ENCODE measurements at places on chromosomes 6 and 20.

DNA sequence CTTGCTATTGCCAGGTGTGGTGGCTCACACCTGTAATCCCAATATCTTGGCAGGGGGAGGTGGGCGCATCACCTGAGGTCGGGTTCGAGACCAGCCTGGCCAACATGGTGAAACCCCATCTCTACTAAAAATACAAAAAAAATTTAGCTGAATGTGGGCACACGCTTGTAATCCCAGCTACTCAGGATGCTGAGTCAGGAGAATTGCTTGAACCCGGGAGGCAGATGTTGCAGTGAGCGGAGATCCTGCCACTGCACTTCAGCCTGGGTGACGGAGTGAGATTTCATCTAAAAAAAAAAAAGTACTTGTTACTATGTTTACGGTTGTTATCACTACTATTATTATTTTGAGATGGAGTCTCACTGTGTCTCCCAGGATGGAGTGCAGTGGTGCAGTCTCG lies 3.0 kb downstream of the PPT2 start:
- DNase-seq, result no peak

DNA sequence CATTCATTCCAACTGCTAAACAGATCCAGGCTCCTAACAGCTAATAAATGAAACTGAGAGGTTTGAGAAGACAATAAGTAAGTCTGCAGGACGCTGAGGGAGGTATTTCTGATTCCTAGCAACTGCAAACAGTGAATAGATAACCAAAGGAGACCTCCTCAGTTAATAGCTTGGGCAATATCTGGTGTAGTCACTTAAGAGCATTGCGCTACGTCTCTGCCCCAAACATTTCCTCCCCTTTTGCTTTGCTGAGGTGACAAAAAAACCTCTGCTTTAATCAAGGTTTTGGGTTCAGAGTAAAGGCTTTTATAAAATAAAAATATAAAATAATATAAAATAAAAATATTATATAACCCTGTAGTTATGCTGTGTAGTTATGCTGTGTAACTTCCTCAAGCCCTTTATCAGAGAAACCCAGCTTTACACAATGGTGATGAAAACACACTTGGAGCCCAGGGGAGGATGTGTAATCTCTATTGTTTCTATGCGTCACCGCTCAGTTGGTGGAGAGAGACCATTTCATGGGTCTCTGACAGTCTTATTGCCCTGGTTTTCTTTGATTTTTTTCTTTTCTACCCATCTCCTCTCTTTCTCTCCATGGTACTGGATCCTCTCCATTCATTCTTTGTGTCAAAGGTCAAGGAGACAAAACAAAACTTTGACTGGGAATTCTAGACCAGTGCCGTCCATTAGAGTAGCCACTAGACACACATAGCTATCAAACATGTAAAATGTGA lies 18.9 kb upstream of the CALHM5 start:
- DNase-seq, result no peak

- no peak for DNase-seq
These were observed 859 bp upstream of the CLPS start for GRCh38 chr6:35797837-35798526.

GRCh38 chr6:162653808-162654207 lies 73.8 kb downstream of the PRKN start:
- DNase-seq, result no peak

DNA sequence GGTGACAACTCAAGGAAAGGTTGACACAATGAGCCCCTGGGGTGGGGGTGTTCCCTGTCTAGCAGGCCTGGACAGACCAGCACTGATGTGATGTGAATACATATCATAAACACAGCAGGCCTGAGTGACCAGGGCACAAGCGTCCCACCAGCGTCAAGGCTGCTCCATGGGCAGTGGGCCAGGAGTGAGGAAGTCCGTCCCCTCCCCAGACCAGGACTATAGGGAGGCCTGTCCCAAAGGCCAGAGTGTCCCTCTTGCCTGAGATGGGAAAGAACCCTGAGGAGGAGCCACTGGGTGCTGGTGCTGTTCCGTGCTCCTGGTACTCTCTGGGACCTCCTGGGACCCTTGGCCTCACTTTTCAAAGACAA lies 44.6 kb downstream of the RRBP1 start:
- no peak for DNase-seq

DNA sequence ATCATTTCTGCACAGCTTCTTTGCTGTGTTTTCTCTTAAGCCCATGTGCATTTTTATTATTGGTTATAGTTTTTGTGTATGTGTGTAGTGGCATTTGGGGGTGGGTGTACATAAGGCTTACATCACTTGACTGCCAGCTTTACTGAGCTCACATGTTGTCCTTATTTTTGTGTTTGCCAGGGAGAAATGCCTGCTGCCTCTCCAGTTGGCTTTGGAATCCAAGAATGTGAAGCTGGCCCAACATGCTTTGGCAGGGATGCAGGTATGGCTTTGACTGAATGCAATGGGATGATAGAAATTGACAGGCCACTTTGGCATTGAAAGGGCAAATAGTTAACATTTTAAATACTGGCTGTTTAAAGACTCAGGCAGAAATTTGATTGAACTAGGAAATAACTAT lies 11.4 kb downstream of the PBOV1 start:
- DNase-seq, result no peak

DNA sequence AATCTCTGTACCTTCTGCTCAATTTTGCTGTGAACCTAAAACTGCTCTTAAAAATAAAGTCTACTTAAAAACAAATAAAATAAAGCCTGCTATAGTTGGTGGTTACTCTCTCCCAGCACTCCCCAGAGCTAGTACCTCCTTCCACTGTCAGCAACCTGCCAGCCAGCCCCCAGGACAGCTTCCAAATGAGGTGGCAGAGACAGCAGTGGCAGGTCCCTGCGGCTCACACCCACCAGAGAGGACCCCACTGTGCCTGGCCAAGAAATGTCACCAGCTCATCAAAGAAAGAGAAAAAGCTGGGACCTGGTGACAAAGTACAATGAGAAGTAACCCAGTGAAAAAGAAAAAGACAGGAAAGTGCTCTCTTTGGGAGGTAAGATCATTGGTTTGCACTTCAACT lies 15.2 kb downstream of the APMAP start:
- DNase-seq, result no peak

DNA sequence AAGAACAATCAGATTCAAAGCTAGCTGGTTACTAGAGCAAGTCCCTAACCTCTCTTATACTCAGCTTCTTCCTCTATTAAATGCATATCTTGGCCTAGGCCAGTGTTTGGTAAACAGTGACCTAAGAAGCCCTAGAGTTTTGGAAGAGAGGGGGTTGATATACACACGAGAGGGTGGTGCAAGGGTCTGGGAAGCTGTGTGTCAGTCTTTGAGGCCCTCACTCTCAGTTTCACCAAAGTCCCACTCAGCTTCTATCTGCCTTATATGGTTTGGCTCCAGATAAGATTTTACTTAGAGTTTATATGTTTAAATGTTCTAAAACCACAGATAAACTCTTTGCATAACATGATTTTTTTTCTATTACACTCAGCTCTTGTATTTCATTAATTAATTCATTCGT lies 526.1 kb upstream of the BTBD3 start:
- no peak for DNase-seq

DNA sequence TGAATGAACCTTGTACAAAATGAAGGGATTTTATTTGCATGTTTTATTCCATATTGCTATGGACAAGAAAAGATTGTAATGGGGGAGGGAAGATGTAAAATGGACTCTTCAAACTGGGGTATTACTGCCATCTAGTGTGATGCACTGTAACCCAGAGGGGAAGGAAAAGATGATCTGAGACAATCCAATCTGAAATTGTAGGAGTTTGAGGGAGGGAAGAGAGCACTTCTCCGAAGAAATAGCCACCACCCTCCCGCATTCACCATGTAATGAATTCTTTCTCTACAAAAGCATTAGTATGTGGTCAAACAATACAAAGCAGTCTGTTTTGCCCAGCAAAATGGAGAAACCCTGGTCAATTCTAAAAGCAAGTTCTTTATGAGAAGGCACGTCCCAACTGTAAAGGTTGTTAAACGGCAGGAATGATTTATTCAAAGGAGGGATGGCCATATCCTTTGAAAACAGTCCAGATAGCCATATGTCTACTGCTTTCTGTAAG lies 679.5 kb upstream of the NRSN1 start:
- DNase-seq, result no peak

DNA sequence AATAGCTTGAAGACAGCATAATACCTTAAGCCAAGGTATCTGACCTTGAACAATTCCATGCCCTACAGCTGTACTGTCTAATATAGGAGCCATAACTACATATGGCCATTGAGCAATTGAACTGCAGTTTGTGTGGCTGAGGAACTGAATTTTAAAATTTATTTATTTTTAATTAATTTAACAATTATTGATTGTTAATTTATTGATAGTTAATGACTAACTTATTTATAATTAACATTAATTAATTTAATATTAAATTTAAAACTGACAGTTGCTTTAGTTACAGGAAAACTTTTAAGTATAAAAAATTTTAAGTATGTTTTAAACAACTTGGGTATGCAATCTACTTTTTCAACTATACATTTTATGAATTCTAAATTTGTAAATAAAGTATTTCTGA lies 12.3 kb upstream of the MYB start:
- DNase-seq, result no peak

DNA sequence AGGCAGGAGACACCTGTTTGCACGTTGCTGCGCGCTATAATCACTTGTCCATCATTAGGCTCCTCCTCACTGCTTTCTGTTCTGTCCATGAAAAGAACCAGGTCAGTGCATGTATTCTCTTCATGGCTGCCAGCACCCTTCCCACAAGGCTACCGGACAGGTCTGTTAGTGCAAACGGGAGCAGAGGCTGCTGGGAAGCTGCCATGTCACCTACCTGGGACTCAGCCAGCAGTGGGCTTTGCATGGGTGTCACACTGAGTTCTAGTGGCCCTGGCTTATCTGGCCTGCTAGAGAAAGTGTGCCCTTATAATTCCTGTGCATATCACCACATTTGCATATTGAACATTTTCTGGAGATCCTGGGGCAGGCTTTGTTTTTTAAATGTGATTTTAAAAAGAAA lies 24.8 kb downstream of the LYRM2 start:
- DNase-seq, result no peak

- DNase-seq, result no peak
These were observed 1075.6 kb upstream of the GJE1 start for GRCh38 chr6:141056945-141057625.

- no peak for DNase-seq
These were observed 107.8 kb downstream of the DST start for GRCh38 chr6:56534680-56535419.

DNA sequence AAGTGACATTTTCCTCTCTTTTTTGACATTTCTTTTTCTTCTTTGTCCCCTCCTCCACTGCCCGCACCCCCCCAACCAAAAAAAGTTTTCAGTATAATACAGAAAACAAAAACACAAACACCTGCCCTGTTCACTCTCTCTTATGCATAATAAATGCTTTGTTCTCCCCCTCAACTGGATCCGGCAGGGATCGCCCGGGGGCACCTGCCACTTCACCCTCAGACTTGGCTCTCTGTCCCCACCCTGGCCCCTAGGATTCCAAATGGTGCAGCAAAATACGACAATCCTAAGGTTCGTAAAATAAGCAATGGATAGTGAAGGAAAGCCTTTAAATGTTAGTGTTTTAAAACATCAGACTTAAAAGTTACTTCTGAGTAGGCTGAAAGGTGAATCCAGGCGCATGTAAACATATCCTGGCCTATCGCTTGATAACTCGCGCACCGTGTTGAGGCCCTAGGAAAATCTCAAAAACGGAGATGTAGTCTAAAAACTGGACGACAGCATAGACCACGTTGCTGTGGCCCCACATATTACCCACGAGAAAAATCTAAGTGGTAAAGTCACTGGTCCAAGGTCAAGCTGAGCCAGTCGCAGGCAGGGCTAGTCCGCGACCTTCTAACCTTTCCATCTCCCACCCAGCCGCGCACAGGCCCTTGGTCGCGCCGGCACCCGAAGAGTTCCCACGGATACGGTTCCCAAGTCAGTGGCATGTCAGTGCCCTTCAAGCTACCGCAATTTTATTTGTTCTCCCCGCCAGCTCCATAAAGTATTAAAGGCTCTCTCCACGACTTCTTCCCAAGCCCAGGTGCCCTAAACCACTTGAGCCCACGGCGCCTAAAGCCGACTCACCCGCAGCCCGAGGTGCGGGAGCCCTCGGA lies 130.8 kb downstream of the OGFRL1 start:
- no peak for DNase-seq

GRCh38 chr6:56450882-56451739 lies 191.6 kb downstream of the DST start:
- no peak for DNase-seq

- DNase-seq, result no peak
These were observed 166.8 kb upstream of the CARMIL1 start for GRCh38 chr6:25112322-25112773.

DNA sequence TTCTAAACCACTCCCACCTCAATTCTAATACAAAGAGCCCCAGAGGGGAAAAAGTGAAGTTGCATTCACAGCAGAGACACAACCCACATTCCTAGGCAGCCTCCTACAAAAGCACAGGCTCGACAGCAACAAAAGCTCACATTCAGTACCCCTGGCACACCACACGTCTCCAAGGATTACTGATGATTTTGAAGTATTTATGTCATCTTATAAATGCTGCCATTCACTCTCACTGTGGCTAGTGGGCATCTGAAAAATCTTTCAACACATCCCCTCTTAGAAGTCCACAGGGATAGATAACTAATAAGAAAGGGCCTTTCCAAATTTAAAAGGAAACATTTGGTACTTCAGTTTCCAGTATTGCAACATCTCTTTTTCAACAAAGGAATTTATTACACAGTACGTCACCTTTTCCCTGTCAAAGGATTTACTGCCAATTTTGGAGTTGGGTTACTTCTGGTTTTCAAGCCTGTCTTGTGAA lies 146.7 kb downstream of the TASP1 start:
- DNase-seq, result no peak

DNA sequence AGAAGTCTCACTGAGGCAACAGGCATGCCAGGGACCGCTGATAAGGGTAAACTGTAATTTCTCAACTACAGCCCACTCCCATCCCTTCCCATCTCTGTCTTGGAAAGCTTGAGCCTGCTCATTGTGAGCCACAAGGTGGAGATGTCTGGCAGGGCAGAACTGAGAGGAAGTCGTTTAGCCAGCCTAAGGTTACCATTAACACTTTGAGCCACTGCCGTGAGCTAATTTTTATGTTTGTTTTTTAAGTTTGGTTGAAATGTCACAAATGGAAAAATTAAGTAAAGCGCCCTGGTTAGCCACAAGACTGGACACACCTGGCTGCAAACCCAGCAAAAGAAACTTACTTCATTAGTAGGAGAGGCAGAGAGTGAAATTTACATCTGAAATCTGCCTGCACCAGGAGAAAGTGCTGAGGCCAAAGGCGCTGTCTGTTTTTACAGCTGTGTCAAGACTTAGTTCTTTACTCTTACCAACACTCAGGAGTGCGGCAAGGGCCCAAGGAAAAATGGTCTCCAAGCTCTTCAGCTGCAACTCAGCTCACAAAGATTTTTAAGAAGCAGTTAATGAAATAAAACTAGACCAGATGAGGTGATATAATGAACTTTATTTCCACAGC lies 50.0 kb upstream of the FAM83C start:
- no peak for DNase-seq

All from stimulated activated CD8-positive, alpha-beta memory T cell treated with anti-CD3 and anti-CD28 coated beads, Interleukin-7, amount 100 ng/mL, for 1 hour (primary cell).